ENCODE measurements at places on chromosomes 3 and 15.

DNA sequence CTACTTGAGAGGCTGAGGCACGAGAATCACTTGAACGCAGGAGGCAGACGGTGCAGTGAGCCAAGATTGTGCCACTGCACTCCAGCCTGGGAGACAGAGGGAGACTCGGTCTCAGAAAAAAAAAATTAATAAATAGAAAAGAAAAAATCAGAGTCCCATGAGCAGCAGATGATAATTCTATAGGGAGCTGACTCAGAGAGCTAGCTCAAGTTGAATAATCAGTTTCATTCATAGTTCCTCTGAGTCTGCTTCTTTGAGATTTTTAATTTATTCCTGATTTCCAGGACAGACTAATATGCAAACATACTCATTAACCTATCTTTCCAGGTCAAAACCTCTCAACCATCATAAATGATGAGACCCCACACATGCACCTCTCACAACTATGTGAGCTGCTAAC lies 55.0 kb upstream of the PTX3 start:
- no peak for DNase-seq

DNA sequence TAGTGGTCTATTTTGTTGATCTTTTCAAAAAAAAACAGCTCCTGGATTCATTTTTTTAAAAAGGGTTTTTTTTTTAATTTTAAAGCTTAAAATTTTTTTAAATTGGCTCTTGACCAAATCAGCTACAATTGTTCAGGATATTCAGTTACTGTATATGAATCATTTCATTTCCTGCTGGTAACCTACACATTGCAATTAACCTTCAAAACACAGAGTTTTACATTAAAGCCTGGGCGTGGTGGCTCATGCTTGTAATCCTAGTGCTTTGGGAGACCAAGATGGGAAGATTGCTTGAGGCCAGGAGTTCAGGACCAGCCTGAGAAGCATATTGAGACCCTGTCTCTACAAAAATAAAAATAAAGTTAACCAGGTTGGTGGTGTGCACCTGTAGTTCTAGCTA lies 163.4 kb downstream of the ALDH1A2 start:
- no peak for DNase-seq

DNA sequence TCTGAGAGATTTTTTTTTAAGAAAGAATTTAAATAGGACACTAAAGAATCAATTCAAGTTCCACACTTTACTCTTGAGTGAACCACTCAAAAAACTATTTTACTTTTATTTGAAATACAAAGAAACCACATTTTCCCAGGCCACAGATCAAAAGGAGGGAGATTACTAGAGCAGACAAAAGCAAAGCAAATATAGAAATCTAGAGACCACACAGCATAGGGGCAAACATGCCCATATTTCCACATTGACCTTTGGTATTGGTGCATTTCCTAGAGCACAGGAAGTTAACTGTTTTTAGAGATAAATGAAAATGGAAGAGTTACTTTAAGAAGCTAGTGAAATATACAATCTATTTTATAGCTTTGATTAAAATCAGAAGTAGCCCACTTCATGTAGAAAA lies 27.5 kb upstream of the ZCWPW2 start:
- no peak for DNase-seq

GRCh38 chr3:174533286-174533685 lies 325.8 kb upstream of the NAALADL2 start:
- DNase-seq: no peak

- no peak for DNase-seq
Measured at GRCh38 chr3:121111914-121112612, 204.1 kb downstream of the STXBP5L start.

DNA sequence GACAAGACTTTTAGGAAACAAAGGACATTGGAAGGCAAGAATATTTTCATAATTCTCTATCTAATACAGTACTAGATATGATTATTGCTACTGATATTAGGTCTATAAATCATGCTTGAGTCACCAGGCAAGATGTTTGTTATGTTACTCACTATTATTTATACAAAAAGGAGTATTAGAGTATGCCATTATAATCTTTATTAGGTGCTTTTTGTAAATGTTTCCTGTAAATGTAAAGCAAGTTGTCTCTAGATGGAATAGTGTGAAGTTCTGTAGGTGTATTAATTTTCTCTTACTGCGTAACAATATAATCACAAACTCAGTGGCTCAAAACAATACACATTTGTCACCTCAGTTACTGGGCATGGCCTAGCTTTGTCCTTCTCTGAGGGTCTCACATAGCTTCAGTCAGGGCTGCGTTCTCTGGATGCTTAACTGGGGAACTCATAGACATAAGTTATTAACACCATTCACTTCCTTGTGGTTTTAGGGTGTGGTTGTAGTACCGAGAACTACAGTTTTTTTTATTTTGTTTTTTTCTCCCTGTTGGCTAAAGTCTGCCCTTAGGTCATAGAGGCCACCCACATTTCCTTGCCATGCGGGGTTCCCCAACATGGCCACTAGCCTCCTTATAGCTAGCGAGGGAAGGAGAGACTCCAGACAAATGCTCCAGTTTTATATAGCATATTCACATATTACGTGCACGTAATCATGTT lies 20.3 kb upstream of the MAP3K13 start:
- DNase-seq: no peak

All from activated CD4-positive, alpha-beta T cell treated with anti-CD3 and anti-CD28 coated beads, Interleukin-2, Interleukin-4, amounts not matched to agents 100 ng/mL and 50 ng/mL, durations not matched to agents 16 hours and 8 hours (primary cell).